Activated CD8-positive, alpha-beta memory T cell treated with anti-CD3 and anti-CD28 coated beads, Interleukin-2, amount 50 U/mL, for 4 hours (primary cell): ENCODE measurements at places on chromosomes 5 and 9.
A peak's percentile ranks its signal among the peaks of the same experiment; 100 is the strongest.

DNA sequence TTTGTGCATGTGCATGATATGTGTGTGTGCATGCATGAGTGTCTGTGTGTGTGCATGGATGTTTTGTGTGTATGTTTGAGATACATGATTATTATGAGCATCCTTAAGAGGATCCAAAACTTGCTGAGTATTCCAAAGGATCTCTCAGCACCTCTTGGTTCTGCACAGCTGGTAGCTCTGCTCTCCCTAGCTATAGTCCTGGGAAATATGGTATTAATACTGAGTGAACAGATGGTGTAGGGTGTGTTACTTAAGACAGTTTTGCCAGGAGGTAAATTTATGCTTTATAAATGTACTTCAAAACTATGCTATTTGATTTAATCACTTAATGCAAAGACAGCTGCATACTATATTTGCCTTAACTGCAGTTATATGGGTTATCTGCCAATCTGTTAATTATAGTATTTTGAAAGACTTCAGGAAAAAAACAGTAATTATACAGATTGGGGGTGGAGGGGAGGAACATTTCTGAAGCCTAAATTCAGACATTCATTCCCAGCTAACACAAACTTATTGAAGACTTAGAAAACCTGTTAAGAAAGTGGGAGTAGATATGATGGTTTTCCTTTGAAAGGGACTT, 215.5 kb downstream of the MPDZ start:
- DNase-seq: no peak

GRCh38 chr9:36832164-36832795, 201.8 kb downstream of the PAX5 start:
- no peak for DNase-seq

GRCh38 chr9:114317665-114318357, 5.1 kb upstream of the ORM1 start:
- DNase-seq: no peak

DNA sequence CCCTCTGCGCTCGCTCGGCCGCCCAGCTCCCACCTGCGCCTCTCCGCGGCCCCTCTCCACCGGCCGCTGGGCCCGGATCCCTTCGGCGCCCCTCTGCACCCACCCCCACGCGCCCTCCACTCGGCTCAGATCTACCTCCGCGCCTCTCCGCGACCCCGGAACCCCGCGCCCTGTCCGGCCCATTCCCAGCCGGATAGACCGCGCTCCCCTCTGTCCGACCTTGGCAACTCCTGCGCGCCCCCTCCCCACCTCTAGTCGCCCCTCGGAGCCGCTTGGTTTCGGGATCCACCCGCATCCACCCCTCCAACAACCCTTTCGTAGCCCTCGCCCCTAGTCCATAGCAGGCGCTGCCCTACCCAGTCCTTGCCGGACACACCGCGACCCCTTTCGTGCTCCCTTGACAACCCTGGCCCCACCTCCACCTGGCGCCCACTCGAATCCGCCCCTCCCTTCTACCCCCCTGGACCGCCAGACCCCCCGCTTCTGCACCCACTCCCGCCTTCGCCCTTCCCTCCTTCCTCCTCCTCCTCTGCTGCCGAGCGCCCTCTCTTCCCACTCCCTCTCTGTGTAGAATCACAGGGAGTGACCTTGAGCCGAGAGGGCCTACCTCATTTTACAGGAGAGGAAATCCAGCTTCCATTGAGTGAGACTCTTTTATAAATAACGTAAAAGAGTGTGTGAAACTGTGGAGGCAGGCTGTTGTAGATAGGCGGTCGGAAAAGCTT, 525 bp upstream of the AK3 start:
- DNase-seq: peak; percentile 22

DNA sequence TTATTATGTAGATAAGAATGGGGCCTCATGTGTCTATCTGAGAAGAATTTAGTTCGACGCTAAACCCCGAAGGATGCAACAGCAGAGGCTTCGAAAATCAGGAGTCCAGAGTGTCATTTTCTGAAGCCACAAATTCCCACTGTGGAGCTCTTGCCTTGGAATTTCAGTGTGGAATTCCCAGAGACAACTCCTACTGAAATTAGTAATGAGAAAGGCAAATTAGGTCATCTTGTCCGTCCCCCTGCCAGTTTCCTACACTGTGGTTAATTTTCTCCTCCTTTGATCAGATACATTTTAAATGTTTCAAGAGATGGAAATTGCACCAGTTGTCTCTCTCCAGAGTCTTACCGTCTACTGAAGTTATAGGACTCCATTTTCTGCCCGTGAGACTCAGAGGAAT, 633.6 kb downstream of the BNC2 start:
- DNase-seq: no peak

- peak; percentile 40 for DNase-seq
Observed at GRCh38 chr9:19231126-19231903, 822 bp downstream of the DENND4C start.

- no peak for DNase-seq
Observed at GRCh38 chr5:181263633-181264032, 2.7 kb upstream of the TRIM52 start.

- no peak for DNase-seq
Observed at GRCh38 chr5:96335873-96336272, 97.2 kb downstream of the PCSK1 start.

GRCh38 chr5:112586596-112587062, 151.1 kb upstream of the APC start:
- DNase-seq: no peak
